ENCODE measurements at places on chromosomes 6 and 20.

- DNase-seq: no peak
These were observed 1.4 kb downstream of the C6orf52 start for GRCh38 chr6:10692965-10693538.

- no peak for DNase-seq
These were observed 22.6 kb downstream of the TRERF1 start for GRCh38 chr6:42429042-42429585.

DNA sequence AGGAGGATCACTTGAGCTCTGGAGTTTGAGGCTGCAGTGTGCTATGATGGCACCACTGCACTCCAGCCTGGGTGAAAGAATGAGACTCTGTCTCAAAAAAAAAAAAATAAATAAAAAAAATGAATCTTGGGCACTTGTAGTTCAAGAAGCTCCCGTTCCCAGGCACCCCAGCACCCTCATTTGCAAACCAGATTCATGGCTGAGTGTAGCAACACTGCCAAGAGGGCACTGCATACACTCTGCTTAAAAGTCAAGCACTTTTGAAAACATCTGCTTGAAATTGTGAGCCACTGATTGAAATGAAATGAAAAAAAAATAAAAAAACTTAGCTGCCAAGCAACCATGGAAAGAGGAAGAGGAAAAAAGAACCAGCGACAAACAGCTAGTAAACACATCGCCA is 124.7 kb upstream of the SASH1 start:
- DNase-seq: no peak

- DNase-seq: no peak
These were observed 49.2 kb downstream of the EIF2S2 start for GRCh38 chr20:34062570-34063482.

GRCh38 chr6:44169154-44169553 is 10.5 kb downstream of the CAPN11 start:
- DNase-seq: no peak

DNA sequence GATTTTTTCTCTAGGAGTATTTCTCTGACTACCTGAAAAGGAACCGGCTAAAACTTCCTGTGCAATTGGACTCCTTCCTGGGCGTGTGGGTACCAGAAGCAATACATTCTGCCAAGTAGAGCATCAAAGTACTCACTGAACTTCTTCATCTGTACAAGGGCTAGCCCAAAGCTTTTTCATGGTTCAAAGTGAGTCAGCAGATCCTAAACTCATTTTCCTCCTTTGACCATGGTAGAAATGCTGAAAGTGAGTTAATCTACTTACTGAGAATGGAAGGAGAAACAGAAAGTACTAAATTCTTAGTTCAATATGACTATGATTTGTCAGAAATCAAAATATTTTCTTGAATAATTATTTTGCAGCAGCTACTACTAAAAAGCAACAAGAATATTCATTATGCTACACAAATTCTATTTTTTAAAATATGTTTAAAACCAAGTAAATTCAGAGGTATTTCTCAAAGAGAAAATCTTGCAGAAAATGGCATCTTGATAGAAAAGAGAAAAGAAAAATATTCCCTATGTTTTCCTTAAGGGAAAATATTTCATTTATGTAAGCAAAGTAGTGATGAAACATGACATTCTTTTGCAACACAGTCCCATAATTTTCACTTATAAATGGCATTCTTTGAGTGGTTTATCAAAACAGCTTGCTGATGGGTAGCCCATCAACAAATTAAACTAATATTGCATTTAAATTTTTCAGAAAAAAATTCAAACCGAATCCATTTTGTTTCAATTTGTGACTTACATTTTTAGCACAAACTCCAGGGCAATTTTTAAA is 3.7 kb upstream of the BEND6 start:
- DNase-seq: no peak

- DNase-seq: no peak
These were observed 84.3 kb downstream of the PFDN4 start for GRCh38 chr20:54292185-54292584.

- DNase-seq: no peak
These were observed 159.6 kb upstream of the FLRT3 start for GRCh38 chr20:14497004-14497403.

DNA sequence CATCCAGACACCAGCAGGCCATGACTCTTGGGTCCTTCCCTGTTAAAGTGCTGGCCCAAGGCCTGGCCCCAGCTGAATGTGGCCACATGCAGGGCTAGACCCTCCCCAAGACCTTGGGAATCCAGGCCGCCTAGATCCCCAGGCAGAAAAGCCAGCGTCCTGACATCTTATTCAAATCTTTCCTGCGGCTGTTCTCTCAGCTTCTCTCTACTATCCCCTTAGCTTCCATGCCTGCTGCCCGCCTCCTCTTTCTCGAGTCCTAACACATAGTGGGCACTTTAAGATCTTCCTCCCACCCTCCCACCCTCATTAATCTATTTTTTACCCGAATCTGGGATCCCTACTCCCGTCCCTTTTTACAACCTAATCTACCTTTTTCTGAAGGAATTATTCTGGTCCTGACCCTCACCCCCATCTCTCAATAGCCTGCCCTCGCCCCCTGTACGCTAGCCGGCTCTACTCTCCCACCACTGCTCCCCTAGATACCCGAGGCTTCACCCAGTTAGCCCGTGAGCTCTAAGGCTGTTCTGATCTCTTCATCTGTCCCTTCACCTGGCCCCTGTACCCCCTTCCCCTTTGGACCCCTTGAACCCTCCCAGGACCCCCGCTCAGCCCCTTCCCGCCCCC is at the start of gene CCHCR1:
Gene CCHCR1 (minus strand): TSS at position 290 of the 627 bp plus-strand sequence. CDS start 202 bp downstream, at position 88.
- no peak for DNase-seq

DNA sequence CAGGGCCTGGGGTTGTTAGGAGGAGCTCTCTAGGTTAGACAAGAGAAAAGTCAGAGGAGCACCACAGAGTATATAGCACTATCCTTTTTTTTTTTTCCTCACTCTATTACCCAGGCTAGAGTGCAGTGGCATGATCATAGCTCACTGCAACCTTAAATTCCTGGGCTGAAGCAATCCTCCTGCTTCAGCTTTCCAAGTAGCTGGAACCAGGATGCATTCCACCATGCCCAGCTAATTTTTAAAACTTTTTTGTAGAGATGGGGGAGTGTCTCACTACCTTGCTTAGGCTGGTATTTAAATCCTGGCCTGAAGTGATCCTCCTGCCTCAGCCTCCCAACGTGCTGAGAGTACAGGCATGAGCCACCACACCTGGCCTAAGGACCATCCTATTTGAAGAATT is 19.3 kb upstream of the AKIRIN2 start:
- DNase-seq: no peak

GRCh38 chr6:50655848-50656453 is 57.4 kb upstream of the TFAP2D start:
- peak; percentile 12 for DNase-seq

DNA sequence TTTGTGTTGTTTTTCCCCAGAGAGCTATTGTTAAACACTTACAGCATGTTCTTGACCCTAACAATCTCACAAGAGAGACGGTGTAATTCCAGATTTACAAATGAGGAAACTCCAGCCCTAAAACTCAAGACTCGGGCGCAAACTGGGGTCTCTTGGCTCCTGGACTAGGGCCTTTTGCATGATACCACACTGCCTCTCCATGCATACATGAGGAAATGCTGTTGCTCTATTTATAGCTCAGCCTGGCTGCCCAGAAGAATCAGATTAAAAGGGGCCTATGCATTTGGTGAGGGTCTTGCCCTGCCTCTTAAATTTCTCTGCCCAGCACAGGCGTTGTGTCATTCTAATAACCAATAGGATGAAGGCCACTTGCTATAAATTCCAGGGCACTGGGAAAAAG is 30.5 kb upstream of the SNRPB2 start:
- no peak for DNase-seq

DNA sequence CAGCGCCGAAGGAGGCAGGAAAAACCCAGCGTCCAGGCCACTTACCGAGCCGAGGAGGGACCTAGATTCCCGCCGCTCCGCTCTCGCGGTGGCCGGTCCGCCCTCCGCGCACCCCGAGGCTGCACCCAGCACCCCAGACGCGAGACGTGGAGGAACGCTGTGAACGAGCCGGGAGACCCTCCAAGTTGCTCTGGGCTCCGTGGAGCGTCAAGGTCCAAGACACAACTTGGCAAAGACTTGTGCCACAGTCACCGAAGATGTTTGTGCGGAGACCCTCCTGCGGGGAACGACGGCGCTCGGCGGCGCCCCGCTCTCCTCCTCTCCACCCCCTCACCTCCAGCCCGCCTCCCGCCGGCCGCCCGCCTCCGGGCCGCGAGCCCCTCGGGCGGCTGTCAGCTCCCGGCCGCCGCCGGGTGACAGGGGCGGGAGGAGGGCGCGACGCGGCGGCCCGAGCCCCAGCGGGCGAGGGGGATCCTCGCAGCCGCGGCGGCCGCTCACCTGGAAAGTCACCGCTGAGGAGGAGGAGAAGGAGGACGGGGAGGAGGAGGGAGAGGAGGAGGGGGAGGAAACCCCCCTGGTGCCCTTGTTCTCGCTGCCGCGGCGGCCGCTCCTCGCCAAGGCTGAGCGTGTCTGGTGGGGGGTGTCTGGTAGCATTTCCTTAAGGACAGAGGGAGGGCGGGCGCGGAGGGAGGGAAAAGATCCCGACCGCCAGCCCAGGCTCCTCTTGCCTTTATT is 637 bp upstream of the HIVEP2 start:
- DNase-seq: peak; percentile 70

DNA sequence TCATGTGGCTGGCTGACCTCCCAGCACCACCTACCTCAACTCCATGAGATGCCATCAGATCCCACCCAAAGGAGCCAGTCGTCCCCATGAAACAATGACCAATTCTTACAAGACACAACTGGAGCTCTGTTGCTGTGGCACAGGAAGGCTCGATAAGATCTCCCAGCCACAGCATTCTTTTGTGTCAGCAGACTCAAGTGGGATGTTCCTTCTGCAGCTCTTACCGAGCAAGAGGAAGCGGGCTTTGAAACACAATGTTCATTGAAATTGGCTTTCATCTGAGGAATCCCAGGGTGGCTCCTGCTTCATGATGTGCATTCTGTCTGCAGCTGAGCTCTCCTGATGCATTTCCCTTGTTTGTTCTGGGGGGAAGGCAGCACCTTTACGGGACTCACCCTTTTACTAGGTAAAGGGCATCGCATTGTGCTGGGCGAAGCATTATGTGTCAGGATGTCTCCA is 222.0 kb upstream of the SGK1 start:
- DNase-seq: no peak

- peak; percentile 32 for DNase-seq
These were observed 174.4 kb upstream of the RIN2 start for GRCh38 chr20:19583532-19584175.

DNA sequence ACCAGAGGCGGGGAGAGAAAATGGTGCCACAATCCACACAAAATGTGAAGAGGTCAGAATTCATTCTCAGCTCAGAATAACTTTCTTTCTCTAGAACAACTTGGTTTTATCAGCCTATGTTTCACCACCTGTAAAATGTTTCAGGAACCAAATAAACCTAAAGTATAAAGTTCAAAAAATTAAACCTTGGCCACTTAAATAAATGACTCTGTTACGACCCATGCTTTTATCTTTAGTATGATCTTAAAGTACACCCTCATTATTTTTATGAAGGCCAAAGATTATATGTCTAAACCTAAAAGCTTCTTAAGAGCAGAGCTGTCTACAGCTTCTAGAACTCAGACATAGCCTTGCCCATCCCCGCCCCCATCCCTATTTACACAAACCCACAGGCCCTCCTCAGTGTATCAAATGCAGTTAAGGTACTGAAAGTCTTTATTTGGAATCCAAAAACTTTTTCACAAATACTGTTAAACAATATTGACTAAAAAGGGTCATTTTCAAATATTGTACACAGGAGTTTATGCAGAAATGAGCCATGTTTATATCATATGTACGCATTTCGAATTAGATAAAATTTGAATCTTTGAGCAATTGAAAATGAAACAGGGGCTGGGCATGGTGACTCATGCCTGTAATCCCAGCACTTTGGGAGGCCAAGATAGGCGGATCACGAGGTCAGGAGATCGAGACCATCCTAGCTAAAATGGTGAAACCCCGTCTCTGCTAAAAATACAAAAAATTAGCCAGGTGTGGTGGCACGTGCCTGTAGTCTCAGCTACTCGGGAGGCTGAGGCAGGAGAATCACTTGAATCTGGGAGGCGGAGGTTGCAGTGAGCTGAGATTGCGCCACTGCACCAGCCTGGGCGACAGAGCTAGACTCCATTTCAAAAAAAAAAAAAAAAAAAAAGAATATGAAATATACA is 5.7 kb upstream of the NHSL1 start:
- no peak for DNase-seq

DNA sequence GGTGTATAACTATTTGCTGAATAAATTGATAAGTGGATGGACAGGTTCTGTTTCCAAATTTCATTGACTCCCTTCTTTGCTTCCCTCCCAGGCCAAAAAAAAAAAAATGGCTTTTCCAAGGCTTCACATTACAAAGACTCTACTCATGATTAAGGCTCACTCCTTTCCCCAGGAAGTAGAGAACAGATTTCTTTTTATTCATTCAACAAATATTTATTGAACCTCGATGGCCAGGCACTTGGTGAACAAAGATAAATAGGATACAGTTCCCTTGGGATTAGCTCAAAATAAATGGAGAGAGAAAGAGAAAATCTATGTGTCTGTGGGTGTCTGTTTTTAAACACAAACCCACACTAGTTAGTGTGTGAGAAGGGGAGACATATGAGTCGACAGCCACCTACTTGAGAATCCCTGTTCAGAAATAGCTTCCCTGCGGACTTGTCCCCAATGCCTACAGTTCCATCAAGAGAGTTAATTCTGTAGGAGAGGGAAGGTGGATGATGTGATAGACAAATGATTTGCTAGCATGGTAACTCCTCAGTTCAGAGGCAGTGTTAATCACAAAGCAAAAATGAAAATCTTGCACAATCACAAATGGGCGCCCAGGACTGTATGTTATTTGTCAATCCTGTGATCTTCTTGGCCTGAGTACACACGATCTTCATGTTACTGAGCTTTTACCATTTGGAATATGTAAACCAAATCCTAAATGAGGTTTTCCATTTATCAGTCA is 20.3 kb downstream of the TRAF3IP2 start:
- no peak for DNase-seq

DNA sequence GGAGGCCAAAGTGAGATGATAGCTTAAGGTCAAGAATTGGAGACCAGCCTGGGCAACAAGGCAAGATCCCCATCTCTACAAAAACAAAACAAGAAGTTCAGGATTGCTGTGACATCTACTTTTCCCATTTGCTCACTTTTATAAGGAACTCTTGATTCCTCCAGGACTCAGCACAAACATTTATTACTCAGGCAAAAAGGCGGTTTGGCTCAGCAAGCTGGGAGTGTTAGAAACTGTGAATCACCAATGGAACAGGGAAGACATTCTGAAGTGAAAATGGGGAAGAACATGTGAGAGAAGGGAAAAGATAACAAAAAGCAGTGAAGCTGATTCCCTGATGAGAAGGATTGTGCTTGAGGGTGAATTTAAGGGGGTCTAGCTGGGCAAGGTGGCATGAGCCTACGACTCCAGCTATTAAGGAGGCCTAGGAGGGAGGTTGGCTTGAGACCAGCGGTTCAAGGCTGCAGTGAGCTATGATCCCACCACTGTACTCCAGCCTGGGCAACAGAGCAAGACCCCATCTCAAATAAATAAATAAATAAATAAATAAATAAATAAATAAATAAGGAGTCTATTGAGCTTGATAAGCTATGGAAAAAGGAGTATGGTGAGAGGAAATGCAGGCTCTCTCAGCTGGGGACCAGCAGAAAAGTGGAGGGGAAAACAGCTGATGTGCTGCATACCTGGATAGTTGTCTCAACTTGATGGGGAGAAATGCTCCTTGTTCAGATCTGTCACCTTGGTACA is 65.4 kb upstream of the HDDC2 start:
- no peak for DNase-seq

- DNase-seq: peak; percentile 22
These were observed 27.8 kb downstream of the CHRNA4 start for GRCh38 chr20:63333241-63333836.
